ENCODE measurements at places on chromosomes 2 and 18. TPM values are rescaled to one million over a fixed set of nuclear protein-coding genes. Genes with fewer than 3 reads are reported as not detected.
A peak's percentile ranks its signal among the peaks of the same experiment; 100 is the strongest.

- H3K4me1 ChIP-seq: no peaks in the 10 kb centered on the region
- no peak overlapping the region for H3K27ac ChIP-seq
- H3K27me3 ChIP-seq: no peaks in the 10 kb centered on the region
- no peaks in the 10 kb centered on the region for H3K36me3 ChIP-seq
- H3K4me3 ChIP-seq: no peak overlapping the region
These were observed 108.3 kb upstream of the LRATD1 start for GRCh38 chr2:14524041-14524802.

DNA sequence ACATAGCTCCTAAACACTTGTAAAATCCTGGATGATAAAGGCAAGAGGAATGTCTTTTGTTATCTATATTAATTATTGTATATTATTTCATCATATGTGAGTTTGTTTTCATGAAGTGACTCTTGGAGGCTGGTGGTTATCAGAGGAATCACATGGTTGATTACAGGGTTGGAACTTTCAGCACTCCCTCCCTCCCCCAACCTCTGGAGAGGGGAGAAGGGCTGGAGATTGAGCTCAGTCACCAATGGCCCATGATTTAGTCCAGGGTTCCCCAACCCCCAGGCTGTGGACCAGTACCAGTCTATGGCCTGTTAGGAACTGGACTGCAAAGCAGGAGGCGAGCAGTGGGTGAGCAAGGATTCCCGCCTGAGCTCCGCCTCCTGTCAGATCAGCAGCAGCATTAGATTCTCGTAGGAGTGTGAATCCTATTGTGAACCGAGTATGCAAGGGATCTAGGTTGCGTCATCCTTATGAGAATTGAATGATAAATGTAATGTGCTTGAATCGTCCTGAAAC is 37.7 kb downstream of the FBXO48 start:
- H3K27ac ChIP-seq: no peak overlapping the region
- H3K4me1 ChIP-seq: peaks cover 6% of the 10 kb centered on the region
- DNase-seq: no peak

GRCh38 chr18:7272311-7273049 is 41.6 kb downstream of the LRRC30 start:
- no peaks in the 10 kb centered on the region for H3K4me1 ChIP-seq
- no peak for DNase-seq
- no peak overlapping the region for H3K4me3 ChIP-seq
- no peaks in the 10 kb centered on the region for H3K36me3 ChIP-seq
- no peak overlapping the region for H3K27ac ChIP-seq
- no peaks in the 10 kb centered on the region for H3K27me3 ChIP-seq

GRCh38 chr2:168939918-168940317 is 38.8 kb downstream of the G6PC2 start:
- H3K27me3 ChIP-seq: peaks cover 14% of the 10 kb centered on the region
- no peaks in the 10 kb centered on the region for H3K4me1 ChIP-seq
- DNase-seq: no peak

DNA sequence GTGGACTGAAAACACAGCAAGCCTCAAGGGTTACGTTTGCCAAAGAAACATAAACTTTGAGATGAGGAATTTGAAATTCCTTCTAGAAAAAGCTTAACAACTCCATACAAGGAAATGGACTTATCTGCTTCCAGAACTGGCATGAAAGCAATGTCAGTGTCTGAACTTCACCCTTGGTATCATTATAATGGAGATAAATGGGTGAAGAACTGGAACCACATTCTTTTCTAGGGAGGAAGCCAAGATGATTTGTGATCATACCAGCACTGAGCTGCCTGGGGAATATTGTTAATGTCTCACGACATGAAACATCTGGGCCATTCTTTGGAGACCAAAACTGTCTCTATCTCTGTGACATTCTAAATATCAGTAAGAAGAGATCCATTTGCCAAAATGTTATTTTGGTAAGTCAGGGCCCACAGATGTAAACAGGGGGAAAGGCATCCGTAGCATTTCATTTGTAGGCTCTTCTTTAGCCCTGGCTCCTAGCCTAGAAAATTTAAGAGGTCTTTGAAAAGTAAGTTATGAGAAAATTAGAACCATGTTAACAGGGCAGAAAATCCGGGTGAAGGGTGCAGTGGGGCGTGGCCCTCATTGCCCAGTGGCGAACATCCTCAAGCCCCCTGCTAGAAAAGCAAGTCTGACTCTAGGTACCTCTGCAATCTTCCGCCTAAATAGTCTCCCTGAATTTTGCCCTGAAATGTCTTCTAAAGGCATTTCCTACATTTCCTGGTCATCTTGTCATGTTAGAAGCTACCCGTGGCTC is 295.3 kb upstream of the EPAS1 start:
- H3K4me3 ChIP-seq: no peak overlapping the region
- no peak overlapping the region for H3K27ac ChIP-seq
- no peaks in the 10 kb centered on the region for H3K4me1 ChIP-seq
- H3K36me3 ChIP-seq: peaks cover 3% of the 10 kb centered on the region
- no peak for DNase-seq

DNA sequence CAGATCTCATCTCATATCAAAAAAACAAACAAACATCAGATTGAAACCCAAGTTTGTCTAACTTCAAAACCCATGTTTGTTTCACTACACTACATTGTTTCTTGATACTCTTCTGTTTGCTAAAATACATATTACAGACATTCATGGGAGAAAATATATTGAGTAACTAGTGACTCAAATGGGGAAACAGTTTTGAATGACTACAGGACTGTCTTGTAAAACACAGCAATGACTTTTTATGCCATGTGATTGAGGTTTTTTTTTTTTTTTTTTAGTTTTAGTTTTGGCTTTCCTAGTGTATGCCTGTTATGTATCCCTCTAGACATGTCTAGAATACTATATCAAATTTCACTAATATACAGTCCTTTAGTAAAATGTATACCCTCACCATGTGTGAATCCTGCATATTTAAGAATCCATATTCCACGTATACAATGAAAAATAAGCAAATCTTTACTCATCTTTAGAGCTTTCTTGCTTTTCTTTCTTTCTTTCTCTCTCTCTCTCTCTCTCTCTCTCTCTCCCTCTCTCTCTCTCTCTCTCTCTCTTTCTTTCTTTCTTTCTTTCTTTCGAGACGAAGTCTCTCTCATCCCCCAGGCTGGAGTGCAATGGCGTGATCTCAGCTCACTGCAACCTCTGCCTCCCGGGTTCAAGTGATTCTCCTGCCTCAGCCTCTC is 46.6 kb upstream of the SERTAD2 start:
- H3K36me3 ChIP-seq: peaks cover 24% of the 10 kb centered on the region
- H3K4me1 ChIP-seq: peaks cover 52% of the 10 kb centered on the region
- no peaks in the 10 kb centered on the region for H3K27me3 ChIP-seq
- no peak for DNase-seq
- peak overlapping the region; percentile 64 for H3K27ac ChIP-seq
- H3K4me3 ChIP-seq: no peak overlapping the region

- peaks cover 1% of the 10 kb centered on the region for H3K27me3 ChIP-seq
- no peak overlapping the region for H3K4me3 ChIP-seq
- no peaks in the 10 kb centered on the region for H3K36me3 ChIP-seq
- no peak overlapping the region for H3K27ac ChIP-seq
- no peak for DNase-seq
These were observed 24.5 kb upstream of the SP5 start for GRCh38 chr2:170690640-170691039.

DNA sequence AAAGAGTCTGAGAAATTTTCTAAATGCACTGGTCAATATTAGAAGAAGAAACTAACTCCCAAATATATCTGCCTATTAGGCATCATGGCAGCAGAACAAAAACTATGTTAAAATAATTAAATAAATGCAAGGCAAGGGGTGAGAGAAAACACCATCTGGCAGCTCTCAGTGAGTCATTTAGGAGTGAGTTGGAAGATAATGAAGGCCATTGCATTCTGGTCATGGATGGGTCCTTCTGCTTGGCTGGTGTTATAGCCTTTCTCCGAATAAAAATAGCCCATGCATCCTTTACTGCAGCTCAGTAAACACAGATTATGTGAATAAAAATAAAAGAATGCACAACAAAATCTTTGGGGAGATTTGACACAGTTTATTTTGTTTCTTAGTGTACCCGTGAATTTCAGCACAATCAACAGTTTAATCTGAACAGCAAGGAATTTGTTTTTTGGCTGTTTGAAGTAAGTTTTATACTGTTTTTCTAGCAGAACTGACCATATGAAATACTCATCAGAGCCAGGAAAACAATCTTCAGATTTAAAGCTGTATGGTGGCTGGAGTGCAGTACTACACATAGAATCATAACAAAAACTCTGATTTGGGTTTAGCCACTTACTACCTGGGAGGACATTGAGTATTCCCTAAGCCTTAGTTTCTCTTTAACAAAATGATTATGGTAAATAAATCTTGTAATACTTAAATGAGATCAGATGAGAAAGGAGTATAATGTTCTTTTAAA is 225.1 kb upstream of the ITGA4 start:
- peaks cover 28% of the 10 kb centered on the region for H3K36me3 ChIP-seq
- no peak for DNase-seq
- no peak overlapping the region for H3K27ac ChIP-seq

DNA sequence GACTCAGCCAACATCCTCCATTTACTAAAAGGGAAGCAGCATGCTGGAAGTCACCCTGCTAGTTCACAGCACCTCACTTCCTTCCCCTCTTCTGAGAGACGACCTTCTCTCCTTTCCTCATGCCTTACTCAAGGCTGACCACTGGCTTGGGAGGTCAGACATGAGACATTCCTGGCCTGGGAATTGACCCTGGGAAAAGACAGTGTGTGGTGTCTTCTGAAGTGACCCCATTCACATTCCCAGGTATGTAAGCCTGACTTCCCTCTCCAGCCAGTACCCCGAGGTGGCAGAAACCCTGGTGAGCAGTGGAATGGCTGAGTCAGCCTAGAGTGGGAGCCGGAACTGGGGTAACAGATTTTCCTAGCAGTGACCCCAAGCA is 92.4 kb downstream of the PLB1 start:
- peaks cover 59% of the 10 kb centered on the region for H3K4me1 ChIP-seq
- H3K27ac ChIP-seq: peak overlapping the region; percentile 51
- no peak for DNase-seq

DNA sequence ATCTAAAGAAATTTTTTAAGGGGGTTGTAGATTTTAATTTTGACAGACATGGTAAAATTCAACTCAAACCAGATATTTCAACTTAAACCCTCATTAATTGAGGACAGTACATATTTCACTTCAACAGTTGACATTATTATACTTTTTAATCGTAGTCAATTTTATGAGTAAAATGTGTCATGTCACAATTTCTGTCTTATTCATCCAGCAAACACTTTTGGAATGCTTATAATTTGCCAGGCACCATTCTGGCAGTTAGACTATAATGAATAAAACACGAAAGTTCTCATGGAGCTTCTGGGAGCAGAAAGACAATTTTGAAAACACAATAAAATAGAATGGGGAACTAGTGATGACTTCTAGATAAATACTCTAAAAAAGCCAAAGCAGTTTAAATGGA is 1094.8 kb downstream of the SUCLG1 start:
- H3K4me1 ChIP-seq: no peaks in the 10 kb centered on the region
- no peak for DNase-seq
- no peak overlapping the region for H3K27ac ChIP-seq
- no peaks in the 10 kb centered on the region for H3K27me3 ChIP-seq

- H3K4me1 ChIP-seq: no peaks in the 10 kb centered on the region
- no peak overlapping the region for H3K4me3 ChIP-seq
These were observed 82.1 kb downstream of the EIF2AK3 start for GRCh38 chr2:88545118-88545517.

DNA sequence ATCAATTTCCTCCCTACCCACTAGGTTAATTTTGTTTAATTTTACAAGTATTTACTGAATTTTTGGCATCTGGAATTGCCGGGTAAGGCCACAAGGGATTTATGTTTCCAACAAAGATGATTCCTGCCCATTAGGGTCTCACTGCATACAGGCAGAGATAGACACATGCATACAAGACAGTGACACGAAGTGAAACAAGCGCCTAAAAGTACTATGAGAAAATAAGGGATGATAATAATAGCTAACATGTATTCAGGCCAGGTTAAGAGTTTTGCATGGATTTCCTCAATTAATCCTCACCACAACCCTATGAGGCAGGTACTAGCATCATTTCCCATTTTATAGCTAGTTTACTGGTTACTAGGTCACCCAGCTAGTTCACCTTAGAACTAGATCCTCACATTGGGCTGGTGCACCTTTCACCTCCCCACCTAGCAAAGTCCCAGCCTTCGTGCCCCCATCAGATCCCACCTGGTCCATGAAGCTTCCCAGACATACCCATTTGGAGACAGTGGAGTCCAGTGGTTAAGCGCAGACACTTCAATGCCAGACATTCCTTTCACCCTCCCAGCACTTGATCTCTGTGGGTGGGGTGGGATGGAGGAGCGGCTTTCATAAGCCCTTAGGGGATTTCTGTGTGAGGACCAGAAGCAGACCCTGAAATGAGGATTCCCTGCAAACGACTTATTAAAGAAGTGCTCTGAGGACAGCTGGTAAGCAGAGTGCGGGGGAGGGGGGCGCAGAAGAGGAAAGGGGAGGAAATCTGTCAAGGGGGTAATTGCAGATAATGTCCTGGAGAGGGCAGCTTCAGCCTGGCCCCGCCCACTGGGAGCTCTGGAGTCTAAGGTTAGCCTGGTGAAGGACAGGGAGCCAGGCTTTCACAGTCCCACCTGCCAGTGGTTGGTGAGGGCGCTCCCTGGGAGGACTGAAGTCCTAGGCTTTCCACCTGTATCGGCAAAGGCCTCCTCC is 5.8 kb upstream of the DGUOK start:
- H3K27ac ChIP-seq: no peak overlapping the region
- no peaks in the 10 kb centered on the region for H3K27me3 ChIP-seq
- H3K4me3 ChIP-seq: no peak overlapping the region
- peaks cover under 1% of the 10 kb centered on the region for H3K36me3 ChIP-seq
- peak; percentile 48 for DNase-seq

DNA sequence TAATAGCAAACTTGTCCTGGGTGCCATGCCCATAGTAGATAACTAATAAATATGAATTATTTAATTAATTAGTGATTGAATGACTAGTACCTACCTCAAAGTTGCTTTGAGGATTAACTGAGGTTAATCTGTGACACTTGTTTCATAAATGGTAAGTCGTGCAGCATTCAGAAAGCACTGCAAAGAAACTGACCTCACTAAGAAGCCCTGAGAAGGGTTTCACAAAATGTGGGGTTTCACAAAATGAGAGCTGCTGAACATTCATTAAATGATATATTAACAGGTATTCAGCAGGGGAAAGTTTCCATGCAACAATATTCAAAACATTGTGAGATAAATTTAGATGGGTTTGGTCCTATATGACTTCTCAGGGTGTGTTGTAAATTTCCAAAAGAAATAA is 236.2 kb downstream of the OSR1 start:
- no peaks in the 10 kb centered on the region for H3K4me1 ChIP-seq
- no peak for DNase-seq
- H3K27ac ChIP-seq: no peak overlapping the region

PLB1 gene
- 1.0 TPM for total RNA-seq

GDF7 gene
- total RNA-seq: not detected

CDK5R2 gene
- total RNA-seq: not detected

SNTG2 gene
- 1.6 TPM for total RNA-seq

PSMA8 gene
- 1.2 TPM for total RNA-seq

RAB3GAP1 gene
- 10.7 TPM for total RNA-seq
